Anterior cingulate cortex (tissue), 58 donors: ENCODE measurements at places on chromosomes 3 and 15.

DNA sequence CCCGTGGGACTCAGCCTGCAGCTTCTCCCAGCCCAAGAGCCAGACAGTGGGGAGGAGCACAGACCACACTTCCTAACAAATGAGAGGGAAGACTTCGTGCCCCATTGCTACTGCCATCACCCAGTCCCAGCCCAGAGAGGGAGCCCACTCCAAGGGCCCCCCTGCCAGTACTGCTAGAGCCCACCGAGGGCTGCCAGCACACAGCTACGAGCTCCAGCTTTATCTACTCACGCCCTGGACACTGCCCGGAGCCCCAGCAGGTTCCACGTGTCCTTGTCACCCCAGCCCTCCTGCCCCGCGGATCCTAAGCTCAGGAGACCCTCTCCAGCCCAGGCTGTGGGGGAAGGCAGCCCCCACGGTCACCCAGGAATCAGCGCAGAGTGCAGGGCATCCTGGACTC is 1.9 kb downstream of the GOLGA8A start:
- no peak for DNase-seq

GRCh38 chr3:188574885-188575284 is 420.9 kb downstream of the LPP start:
- DNase-seq: no peak

DNA sequence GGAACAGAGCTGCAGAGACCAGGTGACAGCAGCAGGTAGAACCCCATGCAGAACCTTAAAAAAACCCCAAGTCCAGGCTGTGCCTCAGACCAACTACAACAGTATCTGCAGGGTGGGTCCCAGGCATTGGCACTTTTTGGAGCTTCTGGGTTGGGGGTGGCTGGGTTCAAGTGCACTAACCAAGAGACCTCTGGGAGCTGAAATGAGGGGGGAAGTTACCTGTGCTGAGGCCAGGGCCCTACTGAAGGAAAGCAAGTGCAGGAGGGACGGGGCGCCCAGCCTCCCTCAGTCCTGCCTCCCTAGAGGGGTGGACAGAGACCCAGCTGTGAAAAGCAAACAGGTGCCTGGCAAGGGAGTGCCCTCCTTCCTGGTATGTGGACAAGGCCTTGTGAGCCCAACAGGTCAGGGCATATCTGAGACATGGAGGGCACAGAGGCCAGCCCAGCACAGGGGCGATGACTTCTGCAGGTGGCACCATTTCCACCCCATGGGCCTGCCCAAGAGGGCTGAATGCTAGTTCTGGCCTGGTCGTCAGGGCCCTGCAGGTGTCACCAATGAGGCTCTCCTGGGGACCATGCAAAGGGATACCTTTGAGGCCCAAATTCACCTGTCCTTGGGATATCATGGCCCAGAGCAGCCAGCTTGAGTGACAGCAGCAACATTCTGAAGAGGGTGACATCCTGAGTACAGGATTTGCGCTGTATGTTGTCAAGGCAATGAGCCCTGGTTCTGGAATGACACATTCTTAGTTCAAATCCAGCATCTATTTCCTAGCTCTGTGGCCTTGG is 18.7 kb downstream of the CTSH start:
- no peak for DNase-seq

GRCh38 chr3:50610992-50611463 is 546 bp downstream of the CISH start:
- no peak for DNase-seq

- DNase-seq: no peak
Observed at GRCh38 chr3:46904303-46905212, 27.0 kb downstream of the PTH1R start.

GRCh38 chr3:195117978-195118581 is 152.9 kb downstream of the XXYLT1 start:
- no peak for DNase-seq

DNA sequence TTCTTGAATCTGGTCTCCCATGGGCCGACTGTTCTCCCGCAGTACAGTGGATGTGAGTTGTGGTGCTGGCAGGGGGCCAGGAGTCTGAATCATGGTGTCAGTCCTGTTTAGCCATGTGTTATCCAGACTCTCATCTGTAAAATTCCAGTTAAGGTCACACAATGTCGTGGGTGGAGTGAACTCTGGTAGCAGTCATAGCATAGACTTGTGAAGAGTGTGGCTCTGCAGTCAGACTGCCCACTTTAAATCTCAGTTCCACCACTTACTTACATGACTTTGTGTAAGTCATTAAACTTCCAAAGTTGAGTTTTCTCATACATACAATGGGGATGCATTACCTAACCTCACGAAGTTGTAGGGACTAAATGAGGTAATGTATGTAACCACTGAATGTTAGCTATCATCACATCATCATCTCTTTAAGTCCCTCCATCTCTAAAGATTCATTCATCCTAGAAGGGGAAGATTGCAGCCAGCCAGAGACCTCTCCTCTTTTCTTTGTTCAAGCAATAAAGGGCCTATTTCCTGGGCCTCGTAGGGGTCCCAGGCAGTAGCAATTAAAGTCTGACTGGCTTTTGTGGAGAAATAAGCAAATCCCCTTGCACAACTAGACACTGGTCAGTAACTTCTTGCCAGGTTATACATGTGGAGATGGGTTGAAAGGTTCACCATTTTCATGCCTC is 93.9 kb downstream of the PCCB start:
- no peak for DNase-seq

GRCh38 chr3:27431116-27431515 is 53.1 kb downstream of the SLC4A7 start:
- no peak for DNase-seq

DNA sequence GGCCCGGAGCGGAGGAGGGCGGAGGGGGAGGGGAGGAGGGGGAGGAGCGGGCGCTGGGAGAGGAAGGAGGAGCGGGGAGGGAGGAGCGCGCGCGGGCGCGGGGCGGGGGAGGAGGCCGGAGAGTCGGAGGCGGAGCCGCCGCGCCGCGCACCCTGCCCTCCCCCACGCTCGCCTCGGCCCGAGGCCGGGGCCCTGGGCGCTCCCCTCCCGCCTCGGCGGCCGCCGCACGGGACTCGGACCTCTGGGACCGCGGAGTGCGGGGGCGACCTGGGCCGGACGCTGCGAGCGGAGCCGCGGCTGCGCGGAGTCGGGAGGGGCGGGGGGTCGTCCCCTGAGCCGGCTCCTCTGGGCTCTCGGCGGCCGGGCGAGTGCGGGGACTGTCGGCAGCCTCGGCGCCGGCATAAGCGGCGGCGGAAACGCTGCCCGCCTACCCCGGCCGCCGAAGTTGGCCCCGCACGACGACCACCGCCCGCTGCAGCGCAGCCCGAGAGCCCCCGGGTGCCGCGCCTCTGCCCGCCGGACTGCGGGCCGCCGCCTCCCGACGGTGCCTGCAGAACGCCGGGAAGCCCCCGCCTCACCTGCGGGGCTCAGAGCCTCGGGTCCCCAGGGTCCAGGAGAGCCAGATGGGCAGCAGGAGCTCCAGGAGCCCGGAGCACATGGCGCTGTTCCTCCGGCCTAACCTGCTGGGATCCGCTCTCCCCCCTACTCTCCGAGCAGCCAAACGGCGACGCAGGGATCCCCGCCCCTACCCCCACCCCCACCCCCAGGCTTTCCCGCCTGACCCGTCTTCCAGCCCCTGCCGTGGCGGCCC is 406 bp upstream of the GABRB3 start:
- DNase-seq: peak; percentile 46

DNA sequence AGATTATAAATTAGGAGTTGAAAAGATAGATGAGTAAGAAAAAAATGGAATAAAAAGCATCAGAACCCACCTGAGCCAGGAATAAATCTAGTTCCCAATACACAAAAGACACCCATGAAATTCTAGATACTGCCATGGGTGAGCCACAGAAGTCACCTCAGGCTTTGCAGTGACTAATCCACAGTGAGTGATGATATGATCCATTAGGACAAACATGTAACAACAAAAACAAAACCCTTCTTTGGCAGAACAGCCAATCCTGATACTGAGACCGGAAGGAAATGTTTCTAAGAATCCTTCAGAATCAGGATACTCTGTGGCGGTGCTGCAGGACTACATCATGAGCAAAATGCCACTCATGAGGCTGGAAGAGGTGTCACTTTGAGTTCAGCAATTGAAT is 15.0 kb upstream of the MINDY4B start:
- no peak for DNase-seq

DNA sequence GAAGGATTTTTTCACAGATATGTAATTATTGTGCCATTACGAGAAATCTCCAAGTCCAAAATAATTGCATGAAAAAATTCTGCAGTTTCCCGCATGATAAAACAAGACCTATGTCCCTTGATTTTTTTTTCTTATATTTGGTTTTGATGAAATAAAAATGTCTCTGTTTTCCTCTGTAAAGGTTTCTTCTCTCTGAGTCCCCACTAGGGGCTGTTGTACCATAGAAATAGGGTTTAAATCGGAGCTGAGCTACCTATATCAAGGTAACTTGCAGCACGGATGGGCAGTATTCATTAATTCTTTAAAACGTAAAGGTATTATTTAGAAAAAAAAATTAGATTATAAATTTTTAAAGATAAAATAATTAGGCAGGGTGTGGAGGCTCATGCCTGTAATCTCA is 66.6 kb upstream of the IGF1R start:
- no peak for DNase-seq

GRCh38 chr15:71788646-71789579 is 21.4 kb upstream of the NR2E3 start:
- no peak for DNase-seq

GRCh38 chr3:76826861-76827260 is 213.0 kb upstream of the ROBO2 start:
- DNase-seq: no peak

DNA sequence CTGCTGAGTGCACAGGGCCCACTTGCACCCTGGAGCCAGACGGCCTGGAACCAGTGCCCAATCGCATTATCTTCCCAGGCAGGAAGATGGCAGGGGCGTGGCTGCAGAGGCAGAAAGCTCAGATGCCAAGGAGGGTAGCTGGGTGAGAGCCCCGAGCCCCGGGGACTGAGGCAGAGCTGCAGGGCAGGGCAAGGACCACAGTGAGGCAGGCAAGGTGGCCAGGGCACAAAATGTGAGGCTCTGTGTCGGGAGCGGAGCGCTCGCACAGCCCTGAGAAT is 1.6 kb upstream of the CCDC33 start:
- no peak for DNase-seq

DNA sequence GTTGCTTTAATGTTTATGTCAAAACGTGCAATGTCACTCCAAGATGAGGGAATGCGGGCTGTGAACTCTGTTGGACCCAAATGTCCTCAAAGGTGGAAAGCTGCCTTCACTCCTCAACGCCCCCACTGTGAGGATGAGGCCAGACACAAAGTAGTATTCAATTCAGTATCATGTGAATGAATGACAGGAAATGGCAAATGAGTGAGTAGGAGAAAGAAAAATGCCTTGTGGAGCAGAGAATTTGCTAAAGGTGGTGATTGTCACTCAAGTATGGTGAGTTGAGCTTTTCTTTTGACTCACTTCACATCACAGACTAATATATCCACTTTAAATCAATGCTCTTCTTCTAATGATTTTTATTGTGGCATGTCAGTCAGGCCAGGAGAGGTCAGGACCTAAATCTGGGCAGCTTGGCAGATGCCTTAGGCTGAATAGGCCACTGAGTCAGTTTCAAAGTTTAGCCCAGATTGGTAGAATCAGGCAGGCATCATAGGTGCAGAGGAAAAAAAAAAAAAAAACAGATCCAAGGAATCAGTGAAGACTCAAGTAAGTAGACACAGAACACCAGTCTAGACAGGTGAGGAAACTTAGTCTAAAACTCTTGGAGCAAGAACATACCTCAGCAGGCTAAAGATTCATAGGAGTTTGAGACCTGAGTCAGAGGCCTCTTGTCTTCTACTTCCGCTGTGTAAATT is 71.0 kb upstream of the ZBED2 start:
- no peak for DNase-seq

GRCh38 chr3:9808345-9809037 is 1.6 kb upstream of the TTLL3 start:
- DNase-seq: no peak

DNA sequence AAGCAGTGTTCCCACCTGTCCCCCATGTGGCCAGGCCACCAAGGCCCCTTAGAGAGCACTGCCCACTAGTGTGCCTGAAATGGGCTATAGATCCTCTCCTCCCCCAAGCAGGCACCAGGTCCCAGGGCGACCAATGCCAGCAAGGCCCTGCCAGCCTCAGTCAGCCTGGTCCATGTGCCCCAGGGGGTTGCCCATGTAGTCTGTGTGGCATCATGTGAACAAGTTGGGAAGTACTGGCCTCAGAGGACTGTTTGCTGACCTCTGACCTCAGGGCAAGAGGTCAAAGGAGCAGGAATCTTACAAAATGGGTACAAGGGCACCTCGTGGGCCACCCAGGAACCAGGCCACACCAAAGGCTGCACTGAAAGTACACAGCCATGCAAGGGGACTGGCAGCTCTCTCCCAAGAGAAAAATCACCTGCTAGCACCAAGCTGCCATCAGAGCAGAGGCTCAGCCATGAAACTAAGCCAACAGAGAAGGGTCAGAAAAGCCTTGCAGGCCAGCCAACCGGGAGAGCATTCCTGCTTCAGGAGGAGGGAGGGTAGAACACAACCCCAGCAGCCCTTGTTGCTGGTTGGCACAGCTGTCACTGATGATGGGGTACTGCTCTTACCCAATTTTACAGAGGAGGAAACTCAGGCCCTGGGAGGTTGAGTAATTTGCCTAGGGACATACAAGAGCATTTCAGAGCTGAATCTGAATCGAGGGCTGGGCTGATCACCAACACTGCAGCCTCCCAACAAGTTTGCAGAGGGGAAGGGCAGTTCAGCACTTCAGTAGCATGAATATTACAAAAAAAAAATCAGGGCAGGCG is 5.2 kb upstream of the FURIN start:
- DNase-seq: no peak

DNA sequence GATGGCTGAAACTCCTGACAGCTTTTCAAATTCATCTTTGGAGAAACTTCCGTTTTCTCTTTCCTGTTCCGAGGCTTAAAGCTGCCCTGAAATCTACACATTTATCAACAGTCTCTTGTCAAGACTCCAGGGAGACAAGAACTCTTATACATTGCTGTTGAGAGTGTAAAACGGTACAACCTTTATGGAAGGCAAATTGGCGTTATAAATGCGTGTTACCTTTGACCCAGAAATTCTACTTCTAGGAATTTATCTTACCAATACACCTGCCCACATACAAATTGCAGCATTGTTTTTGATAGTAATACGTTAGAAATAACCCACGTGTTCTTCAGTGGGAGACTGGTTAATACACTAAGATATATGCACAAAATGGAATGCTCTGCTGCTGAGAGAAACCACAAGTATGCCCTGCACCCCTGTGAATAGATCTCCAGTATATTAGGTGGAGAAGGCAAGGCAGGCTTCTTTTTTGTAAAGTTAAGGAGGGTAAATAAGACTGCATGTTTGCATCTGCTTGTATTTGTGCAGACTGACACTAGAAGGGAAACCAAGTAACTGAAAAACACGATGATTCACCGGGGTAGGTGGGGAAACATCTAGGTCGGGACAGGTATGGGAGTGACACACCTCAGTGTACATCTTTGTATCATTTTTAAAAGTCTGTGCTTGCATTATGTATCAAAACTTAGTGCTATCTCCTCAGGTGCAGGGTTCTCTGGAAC is 97.5 kb downstream of the IGF1R start:
- no peak for DNase-seq

- no peak for DNase-seq
Observed at GRCh38 chr3:196569003-196569516, 600 bp downstream of the FBXO45 start.
